Aortic smooth muscle cell (primary cell): ENCODE measurements at places on chromosomes 12 and 14. TPM values are rescaled to one million over a fixed set of nuclear protein-coding genes. Genes with fewer than 3 reads are reported as not detected.

The CELA1 gene
- not detected in 2 replicates for total RNA-seq

The C1S gene
- 215 and 232 TPM in 2 replicates for total RNA-seq

The PTPRO gene
- total RNA-seq = 2.0 and 4.2 TPM in 2 replicates

The SPATS2 gene
- 18.5 and 19.3 TPM in 2 replicates for total RNA-seq

The MANSC4 gene
- not detected in 2 replicates for total RNA-seq

The TPH2 gene
- not detected in 2 replicates for total RNA-seq

The PPP1R1A gene
- total RNA-seq = not detected in 2 replicates
